ENCODE measurements at places on chromosomes 12 and 14. TPM values are rescaled to one million over a fixed set of nuclear protein-coding genes. Genes with fewer than 3 reads are reported as not detected.

The TAS2R9 gene
- total RNA-seq, result not detected

The ACOT6 gene
- total RNA-seq, result not detected

The KCNA5 gene
- total RNA-seq, result 3.7 TPM

The CAPZA3 gene
- total RNA-seq, result not detected

The FAR2 gene
- total RNA-seq, result 14.4 TPM

The MORN3 gene
- 2.4 TPM for total RNA-seq

The ADCY6 gene
- total RNA-seq, result 37.0 TPM

GRCh38 chr14:24086193-24086955, 7.7 kb upstream of the PCK2 start:
- no peak for DNase-seq

DNA sequence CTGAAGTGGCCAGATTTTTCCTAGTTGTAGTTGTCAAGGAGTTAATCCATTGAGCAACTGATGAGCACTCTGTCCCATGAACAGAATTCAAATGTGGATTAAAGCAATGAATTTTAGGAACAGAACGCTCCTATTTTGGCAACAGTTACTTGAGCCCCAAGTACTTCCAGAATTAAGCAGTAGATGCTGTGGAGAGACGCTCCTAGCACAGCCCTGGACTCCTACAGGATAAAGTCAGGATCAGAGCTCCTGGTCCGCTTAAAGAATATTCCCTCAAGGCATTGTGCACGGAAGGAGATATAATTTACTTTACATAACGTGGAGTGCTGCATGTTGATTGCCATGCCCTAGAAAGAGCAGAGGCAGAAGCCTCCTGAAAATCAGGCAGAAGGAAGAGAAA, 53.4 kb downstream of the FLRT2 start:
- DNase-seq, result no peak

GRCh38 chr14:58356268-58356667, 39.5 kb upstream of the TOMM20L start:
- no peak for DNase-seq

DNA sequence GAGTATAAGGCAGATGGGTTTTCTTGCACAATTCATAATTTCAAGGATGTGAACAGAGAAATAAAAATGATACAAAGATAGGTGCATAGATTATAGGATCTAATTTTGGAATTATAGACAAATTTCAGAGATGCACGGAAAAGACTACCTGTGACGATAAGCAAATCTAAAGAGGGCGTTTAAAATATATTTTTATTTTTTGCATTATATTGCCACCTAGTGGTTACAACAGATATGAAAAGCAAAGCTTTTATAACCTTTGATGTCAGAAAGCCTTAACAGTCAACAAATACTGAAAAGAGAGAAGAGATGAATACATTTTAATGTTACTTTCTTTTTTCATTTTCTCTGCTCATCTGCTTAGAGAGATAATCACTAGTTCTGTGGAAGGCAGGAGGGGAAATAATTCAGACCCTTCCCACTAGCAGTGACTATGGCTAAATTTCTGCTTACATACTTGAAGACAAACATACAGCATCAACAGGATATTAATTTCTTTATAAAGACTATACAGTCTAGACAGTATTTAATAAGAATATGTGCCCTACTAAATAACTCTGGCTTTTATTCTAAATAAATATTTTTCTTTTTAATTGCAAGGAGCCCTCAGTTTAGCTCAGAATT, 46.3 kb downstream of the NTS start:
- no peak for DNase-seq

DNA sequence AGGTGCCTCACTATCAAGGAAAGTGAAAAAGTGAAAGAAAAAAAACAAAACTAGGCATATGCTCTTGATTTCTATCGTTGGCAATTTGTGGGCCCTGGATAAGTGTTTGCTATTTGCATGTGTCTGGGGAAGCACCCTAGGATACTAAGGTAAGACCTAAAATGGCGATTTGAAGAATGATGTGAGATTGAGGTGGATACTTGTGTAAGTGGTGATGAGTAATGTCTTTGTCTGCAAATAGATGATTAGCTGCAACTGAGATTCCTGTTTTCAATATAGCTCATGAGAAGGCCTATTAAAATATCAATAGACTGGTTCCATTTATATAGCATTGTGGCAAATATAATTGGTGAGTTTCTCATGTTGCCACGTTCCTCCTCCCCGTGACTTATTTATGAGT, 261.7 kb downstream of the NEDD1 start:
- no peak for DNase-seq

DNA sequence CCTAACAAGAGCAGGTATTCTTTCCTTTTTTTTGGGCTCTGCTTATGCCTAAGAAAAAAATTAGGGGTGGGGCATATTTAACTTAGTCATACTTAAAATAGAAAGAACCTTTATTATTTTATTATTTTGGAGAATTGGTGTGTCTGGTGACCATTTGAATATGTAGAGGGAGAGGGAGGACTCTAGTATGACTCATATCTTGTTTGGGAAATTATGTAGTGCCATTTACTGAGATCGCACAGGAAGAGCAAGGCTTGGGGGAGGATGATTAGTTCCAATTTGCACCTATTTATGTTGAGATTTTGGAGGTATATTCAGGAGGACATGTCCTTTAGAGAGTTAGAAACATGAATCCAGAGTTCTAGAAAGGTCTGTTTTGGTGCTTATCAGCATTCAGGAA, 9.9 kb downstream of the ZNF410 start:
- no peak for DNase-seq

DNA sequence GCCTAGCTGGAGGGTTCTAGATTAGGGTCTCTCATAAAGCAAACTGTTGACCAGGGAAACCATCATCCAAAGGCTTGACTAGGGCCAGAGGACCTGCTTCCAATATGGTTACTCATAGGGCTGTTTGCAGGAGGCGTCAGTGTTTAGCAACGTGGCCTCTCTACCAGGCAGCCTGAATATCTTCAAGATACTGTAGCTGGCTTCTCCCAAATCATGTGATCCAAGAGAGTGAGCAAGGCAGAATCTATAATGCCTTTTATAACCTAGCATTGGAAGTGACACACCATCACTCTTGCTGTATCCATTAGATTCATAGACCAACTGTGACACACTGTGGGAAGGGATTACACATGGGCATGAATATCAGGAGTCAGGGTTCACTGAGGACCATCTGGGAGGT, 17.3 kb downstream of the TPH2 start:
- no peak for DNase-seq

GRCh38 chr14:29232153-29232552, 465.6 kb downstream of the FOXG1 start:
- no peak for DNase-seq

- DNase-seq, result peak; percentile 64
Measured at GRCh38 chr14:103522649-103523574, at the start of gene CKB. Gene CKB (minus strand): TSS chr14:103522830. CDS start chr14:103522493, 337 bp downstream.

DNA sequence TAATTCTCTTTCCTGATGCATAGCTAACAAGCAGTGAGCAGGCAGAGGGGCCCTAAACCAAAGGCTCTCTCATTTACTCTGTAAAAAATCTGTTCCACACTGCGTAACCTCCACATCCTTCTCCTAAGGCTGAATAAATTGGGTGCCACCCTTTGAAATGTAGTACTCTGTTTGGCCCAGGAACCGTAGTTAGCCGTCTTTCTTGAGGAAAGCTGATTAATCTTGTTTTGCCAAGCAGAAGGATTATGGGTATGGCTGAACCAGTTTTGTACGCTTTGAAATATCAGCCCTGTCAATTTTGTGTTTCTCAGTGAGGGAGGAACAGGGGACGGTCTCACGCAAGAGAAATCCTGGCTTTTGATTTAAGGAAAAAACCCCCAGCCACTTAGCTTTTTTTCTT, 19.7 kb downstream of the EML1 start:
- DNase-seq, result no peak

- DNase-seq, result no peak
Measured at GRCh38 chr14:85175556-85175955, 354.4 kb upstream of the FLRT2 start.

GRCh38 chr12:72499244-72499643, 227.1 kb downstream of the TRHDE start:
- no peak for DNase-seq

DNA sequence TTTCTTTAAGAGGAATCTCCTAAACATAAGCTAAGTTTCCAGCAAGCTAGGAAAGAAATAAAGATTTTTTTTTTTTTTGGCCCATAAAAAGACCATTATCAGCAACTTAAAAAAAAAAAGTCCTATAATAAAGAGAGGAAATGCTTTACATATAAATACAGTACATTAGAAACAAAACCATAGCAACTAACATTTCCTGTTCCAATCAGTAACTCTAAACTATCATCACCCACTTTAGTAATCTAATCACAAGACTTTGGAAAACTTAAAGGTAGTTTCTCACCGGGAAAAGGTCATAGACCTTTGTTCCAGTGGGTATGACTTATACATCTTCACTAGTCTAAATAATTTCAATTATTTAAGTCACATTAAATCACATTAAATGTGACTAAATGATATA, 11.1 kb downstream of the SPTSSA start:
- DNase-seq, result peak; percentile 20

DNA sequence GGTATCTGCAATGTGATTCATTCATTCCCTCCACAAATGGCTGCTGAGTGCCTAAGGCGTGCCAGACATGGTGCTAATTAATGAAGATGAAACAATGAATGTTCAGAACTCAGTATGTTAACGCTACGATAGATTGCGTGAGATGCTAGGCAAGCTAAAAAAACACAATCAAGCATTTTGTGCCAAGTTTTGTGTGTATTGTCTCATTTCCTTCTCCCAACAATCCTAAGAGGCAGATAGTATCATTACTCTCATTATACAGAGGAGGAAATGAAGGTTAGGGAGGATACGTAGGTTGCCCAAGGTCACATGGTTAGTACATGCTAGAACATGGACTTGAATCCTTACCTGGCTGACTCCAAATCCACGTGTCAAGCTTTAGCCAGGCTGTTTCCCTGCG, 264.4 kb downstream of the EFCAB11 start:
- no peak for DNase-seq

GRCh38 chr12:47551426-47551851, 154.4 kb downstream of the RPAP3 start:
- DNase-seq, result peak; percentile 14

GRCh38 chr14:66120402-66120801, 365.8 kb upstream of the CCDC196 start:
- DNase-seq, result no peak

DNA sequence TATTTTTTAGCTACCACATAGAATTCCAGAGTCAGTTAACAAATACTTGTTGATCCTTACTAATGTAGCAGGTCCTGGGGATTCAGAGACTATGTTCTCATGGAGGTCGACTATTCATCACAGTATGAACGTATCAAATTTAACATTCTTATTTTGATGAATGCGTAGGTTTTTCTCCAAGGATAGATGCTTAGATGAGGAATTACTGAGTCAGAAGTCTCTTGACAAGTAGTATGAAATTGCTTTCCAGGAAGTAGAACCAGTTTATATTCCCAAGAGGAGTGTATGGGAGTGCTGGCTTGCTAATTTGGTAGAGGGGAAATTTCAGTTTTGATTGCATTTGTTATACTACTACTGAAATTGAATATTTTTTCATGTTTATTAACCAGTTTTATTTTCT, 42.8 kb upstream of the CRADD start:
- no peak for DNase-seq

- no peak for DNase-seq
Measured at GRCh38 chr12:532908-533565, 73.3 kb downstream of the B4GALNT3 start.

DNA sequence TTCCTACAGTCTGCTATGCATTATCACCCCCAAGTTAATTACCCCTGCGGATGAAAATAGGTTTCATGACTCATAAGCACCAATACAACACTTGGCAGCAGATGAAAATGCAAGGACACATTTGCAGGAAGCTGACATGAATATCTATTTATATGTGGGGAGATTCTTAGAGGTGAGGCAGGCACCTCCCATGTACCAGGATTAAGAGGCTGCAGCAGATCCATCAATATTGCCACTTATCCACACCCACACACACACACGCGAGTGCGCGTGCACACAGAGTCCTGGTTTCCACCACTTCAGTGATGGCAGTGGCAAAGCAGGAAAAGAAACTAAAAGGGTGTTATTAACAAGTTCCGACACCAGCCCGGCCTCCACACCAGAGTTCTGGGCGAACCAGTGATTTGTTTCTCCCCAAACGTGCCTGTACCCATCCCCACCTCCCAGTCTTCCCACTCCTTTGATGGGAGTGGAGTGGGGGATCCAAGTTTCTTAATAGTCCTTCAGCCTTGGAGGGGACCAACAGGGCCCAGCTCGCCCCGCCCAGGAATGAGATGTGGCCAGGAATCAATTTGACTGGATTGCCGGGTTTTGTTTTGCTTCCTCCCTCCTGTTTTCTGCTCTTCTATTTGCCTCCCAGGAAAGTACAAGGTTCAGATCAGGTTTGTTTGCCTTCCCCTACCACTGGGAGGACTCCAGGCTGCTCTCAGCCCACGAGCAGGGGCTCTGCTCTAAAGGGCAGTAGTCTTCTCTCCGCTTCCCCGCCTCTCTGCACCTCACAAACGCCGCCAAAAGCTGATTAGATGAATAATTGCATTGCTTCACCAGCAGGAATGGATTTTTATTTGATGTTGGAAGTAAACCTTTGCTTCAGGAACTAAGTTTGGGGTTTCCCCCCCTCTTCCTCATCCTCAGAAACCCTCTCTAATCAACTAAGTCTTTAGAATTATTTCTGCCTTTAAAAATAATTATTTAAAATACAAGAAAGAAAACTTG, 5.2 kb downstream of the IRF2BPL start:
- peak; percentile 76 for DNase-seq

- DNase-seq, result no peak
Measured at GRCh38 chr14:85487215-85487614, 42.7 kb upstream of the FLRT2 start.

- DNase-seq, result no peak
Measured at GRCh38 chr12:6469609-6470374, 685 bp downstream of the VAMP1 start.

- no peak for DNase-seq
Measured at GRCh38 chr14:76948213-76948947, 80.1 kb downstream of the IRF2BPL start.

DNA sequence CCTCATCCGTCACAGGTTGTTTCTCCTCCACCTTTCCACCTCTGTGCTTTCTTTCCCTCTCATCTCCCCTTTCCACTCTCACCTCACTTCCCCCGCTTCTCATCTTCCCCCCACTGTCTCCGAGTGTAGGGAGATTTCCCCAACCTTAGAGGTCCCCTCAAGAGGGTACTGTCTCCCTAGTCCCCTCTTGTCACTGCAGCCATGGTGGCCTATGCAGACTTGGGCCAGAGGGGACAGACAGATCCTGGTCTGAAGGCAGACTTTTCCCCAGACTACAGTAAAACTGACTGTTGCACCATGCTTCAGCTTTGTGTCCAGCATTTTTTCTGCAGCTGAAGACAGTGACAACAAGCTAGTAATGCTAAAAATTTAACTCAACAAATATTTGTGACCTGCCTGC, 41.2 kb downstream of the KANSL2 start:
- no peak for DNase-seq

DNA sequence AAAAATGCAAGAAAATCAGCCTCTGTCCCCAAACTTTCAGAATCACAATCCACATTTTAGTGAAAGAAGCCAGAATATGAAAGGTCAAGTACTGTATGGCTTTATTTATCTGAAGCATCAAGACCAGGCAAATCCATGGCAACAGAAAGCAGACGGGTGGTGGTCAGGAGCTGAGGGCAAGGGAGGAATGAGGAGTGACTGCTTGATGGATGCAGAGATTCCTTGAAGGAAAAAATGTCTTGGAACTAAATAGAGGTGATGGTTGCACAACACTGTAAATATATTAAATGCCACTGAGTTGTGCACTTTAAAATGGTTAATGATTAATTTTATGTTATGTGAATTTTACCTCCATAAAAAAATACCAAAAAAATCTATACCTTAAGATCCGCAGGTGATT, 165.1 kb downstream of the GXYLT1 start:
- no peak for DNase-seq

- DNase-seq, result peak; percentile 65
Measured at GRCh38 chr14:99562856-99563748, 40.9 kb downstream of the CCDC85C start.

- DNase-seq, result peak; percentile 68
Measured at GRCh38 chr14:79161571-79161970, 991.4 kb downstream of the NRXN3 start.
